ENCODE measurements at places on chromosomes 7 and 10.

DNA sequence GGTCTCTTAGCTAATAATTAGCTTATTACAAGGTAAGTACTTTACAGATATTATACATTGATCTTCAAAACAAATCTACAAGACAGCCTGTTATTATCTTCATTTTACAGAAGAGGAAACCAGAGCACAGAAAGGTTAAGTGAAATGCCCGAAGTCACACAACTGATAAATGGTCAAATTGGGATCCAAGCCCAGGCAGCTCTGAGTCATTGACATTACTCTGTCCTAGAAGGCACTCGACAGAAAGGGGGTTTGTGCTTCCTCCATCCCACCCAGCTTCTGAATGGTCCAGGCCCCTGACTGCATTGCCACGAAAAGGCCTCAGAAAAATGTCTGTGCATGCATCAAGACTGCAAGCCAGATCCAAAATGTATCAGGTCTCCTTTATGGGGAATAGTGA lies 81.3 kb upstream of the ZNF438 start:
- DNase-seq, result no peak

DNA sequence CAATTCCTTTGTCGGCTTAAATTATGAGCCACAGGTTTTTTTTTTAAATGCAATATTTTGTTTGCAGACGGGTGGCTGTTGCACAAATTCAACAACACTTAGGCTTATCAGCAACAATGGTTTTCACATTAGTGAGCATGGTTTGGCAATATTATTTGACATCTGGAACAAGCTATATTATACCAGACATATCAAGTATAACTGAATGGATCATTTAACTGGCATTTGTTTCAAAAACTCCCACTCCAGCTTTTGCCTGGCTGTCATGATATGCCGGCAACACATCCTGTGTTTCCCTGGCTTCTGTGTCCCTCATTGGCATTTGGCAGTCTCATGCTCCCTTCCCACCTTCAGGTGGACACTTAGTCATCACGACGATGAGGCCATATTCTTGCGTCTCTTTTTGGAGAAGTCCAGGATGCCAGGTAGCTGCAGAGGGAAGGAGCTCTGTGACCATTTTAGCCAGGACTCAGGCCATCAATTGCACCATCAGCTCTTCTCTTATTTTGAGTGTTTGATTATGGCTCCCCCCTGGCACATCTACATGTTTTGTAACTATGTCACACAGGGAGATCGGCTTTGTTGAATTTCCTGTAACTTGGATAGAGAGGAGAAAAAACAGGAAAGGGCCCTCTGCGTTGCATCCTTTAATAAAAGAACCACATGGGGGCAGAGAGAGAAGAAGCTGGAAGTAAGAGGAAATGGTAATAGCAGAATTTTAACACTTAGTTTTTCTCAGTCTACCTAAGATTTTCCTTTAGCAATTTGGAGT lies 413.9 kb downstream of the LRMDA start:
- DNase-seq, result no peak

- DNase-seq, result no peak
Measured at GRCh38 chr10:125407000-125407502, 246.7 kb upstream of the CTBP2 start.

DNA sequence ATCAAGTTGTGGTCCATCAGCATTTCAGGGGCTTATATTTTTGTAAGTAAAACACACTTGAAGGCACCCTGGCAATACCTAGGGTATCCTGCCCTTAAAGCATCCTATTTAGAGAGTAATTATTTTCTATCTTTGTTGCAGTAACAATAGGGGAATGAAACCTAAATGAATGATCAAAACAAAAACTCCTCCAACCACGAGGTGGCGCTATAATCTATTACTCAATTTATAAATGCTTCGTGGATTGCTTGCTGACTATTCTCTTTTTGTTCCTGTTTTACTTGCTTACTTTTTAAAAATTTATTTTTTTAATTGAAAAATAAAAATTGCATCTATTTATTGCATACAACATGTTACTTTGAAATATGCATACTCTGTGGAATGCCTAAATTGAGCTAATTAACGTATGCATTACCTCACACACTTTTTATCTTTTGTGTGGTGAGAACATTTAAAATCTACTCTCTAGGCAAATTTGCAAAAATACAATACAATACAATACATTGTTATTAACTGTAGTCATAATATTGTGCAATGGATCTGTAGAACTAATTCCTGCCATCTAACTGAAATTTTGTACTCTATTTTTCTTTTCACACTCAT lies 147.7 kb upstream of the BMPER start:
- peak; percentile 44 for DNase-seq

Measured in globus pallidus (tissue), 1 donor.